Activated CD4-positive, alpha-beta T cell treated with anti-CD3 and anti-CD28 coated beads for 36 hours (primary cell): ENCODE measurements at places on chromosomes 2 and 18. TPM values are rescaled to one million over a fixed set of nuclear protein-coding genes. Genes with fewer than 3 reads are reported as not detected.

IL36B gene
- total RNA-seq, result not detected

CTLA4 gene
- 121 TPM for total RNA-seq

HDHD2 gene
- 28.9 TPM for total RNA-seq

PLGLB1 gene
- total RNA-seq, result 1.3 TPM

CCDC148 gene
- total RNA-seq, result 0.26 TPM

GALNT5 gene
- total RNA-seq, result not detected

CDKL4 gene
- not detected for total RNA-seq

PSD4 gene
- 274 TPM for total RNA-seq

DNA sequence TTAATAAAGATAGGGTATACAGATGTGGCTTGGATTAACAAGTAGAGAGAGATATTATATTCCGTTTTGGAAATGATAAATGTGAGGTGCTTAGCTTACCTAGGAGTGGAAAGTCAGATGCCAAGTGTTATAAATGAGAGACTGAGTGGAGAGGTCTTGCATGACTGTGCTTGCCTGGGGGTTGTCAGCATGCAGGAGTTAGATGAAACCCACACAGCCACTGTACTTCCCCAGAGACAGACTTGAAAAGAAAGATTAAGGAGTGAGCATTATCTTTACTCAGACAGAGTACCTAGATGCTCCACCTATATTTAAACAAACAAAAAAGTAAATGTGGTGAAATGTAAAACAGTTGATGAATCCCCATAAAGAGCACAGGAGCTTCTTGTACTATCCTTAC lies 482.7 kb downstream of the RIT2 start:
- no peak for DNase-seq

- peak; percentile 74 for DNase-seq
These were observed 1.0 kb upstream of the B4GALT6 start for GRCh38 chr18:31685097-31686082.

GRCh38 chr2:118616432-118616831 lies 231.0 kb downstream of the EN1 start:
- DNase-seq, result no peak

DNA sequence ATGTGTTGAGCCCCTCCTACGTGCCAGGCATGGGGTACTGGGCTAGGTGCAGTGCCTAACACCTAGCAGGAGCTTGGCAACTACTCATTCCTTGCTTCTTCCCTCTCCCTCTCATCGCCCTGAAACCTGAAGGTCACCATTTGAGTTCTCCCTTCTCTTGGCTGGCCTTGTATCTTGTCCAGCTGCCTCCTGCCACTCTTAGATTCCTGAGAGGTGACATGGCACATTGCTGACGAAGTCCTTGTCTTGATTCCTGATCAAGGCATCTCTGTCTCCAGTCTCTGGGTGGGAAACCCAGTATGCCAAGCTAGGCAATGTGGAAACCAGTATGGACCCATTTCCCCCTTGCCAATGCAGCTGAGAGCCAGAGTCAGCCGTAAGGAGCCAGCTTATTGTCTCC lies 9.0 kb upstream of the EFR3B start:
- no peak for DNase-seq

DNA sequence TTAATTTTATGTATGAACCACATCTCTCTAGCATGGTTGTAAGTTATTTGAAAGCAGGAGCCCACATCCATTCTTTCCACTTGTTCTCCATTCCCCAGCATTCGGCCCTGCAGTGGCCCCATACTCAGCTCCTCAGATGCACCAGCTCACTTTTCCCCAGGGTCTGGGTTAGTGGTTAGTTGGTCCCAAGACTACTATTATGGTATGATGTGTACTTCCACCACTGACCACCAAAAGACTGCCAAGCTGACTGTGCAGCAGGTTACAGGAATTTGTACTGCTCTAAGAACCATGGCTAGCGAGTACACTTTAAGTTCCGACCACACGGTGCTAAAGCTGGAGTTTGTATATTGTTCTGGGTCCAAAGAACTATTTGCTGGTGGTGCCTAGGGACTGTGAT lies 413.6 kb upstream of the TCF4 start:
- DNase-seq, result no peak

- peak; percentile 71 for DNase-seq
These were observed 103.5 kb upstream of the MAP3K20 start for GRCh38 chr2:172972005-172972619.

DNA sequence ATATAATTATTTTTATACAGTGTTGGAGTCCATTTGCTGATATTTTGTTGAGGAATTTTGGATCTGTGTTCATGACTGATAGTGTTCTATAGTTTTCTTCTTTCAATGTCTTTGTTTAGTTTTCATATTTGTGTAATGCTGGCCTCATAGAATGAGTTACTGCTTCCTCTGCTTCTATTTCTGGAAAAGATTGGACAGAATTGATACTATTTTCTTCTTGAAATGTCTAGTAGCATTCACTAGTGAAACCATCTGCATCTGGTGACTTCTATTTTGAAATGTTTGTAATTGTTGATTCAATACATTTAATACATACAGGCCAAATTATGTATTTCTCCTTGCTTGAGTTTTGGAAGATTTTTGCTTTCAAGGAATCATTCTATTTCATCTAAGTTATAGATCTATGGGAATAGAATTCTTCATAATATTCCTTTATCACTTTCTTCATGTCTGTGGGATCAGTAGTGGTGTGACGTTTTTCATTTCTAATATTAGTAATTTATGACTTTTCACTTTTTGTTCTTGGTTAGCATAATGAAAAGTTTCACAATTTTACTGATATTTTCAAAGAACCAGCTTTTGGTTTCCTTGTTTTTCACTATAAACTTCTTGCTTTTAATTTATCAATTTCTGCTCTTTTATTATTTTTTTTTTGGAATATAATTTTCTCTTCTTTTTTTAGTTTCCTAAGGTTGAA lies 509.9 kb upstream of the VRK2 start:
- DNase-seq, result no peak

GRCh38 chr2:78973630-78974029 lies 51.9 kb upstream of the REG3G start:
- no peak for DNase-seq

DNA sequence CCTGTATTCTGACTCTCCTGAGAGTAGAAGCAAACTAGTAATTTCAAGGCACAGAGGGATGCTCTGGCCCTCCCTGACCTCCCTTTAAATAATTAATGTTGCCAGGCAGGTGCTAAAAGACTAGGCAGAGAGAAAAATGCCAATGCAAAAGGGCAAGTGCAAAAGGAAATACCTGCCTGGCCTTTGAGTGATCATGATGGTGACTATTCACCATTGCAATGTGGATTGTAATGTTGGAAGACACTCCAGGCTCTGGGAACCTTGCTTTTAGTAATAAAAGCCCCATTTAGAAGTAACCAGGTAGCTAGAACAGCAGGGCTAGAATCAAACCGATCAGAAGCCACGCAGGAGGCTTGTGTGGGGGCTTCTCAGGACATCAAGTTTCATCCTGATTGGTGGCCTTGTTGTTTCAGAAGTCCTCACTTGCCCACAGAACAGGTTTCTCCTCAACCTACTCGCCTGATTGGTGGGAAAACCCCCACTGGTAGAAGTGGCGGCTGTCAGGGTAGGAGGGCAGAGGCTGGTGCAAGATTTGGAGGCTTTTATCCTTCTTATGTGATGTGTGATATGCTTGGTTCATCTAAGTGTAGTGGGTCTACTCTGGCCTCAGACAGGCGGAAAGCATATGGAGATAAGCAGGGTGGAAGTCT lies 16.0 kb upstream of the CHRNA1 start:
- no peak for DNase-seq

DNA sequence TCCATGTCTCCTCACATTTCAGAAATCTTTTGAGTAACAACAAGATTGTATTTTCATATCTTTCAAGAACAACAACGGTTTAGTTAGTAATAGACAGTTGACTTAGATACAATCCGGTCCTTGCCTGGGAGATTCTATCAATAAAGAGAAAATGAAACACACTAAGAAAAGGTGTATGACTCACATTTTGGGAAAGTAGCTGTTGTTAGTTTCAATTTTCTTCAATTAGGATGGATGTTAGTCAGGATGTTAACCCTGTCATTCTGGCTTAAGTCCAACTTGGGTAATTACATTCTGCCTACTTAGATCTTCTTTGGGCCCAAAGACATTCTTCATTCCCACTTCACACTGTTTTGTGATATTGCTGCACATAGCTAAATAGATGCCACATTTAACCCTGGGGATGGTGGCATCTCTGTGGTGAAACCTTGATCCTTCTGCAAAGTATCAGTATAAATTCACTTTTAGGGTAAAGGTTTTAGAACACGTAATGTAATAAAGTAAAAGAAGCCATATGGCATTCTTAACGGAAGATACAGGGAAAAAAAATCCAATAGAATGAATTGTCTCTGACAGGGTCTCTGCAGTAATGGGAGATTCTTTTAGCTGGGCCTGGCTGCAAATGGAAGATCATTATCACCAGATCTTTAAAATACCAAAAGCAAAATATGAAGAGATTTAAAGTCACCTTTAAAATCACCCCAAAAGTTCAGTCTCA lies 365.5 kb downstream of the FIGN start:
- DNase-seq, result no peak
